Amniotic stem cell (primary cell): ENCODE measurements at places on chromosomes 7 and 10.

DNA sequence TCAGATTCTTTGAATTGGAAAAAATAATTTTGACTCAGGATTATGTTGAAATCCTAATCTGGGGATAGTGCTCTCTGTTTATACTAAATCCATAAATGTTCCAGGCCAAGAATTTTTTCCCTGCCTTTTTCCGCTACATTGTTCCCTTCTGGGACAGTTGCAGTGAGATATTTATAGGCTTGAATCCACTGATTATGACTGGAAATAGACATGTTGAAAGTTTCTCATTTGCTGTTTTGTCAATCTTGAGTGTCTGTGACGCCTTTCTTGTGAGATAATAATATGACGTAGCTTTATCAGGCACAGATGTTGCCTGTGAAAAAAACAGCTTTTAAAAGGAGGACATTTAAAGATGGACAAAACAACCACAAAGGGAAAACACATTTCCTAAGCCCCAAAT is 155.9 kb downstream of the ARID5B start:
- no peak for DNase-seq

GRCh38 chr7:111437736-111438135 is 124.6 kb downstream of the IMMP2L start:
- DNase-seq, result no peak

DNA sequence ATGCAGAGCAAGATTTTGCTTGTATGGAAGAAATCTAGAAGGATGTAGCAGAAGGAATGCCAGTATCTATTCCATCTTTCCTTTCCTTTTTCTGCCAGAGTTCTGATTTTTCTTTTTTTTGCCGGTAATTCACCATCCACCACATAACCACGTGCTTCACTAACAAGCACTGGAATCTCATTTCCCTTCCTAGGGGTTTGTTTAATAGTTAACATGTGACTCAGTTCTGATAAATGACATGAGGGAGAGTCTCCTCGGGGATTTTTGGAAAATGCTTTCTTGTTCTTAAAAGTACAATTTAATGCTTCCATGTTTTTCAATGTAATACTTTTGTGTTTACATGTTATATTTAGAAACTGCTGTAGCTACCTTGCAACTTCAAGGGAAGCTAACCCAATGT is 590.2 kb downstream of the SH2D4B start:
- DNase-seq, result no peak

- no peak for DNase-seq
Measured at GRCh38 chr10:35011771-35012191, 78.4 kb downstream of the CUL2 start.

- no peak for DNase-seq
Measured at GRCh38 chr7:150811-151221, 41.6 kb upstream of the FAM20C start.

- no peak for DNase-seq
Measured at GRCh38 chr10:76711222-76711997, 926.2 kb downstream of the KCNMA1 start.

- DNase-seq, result no peak
Measured at GRCh38 chr7:408751-409311, 110.8 kb downstream of the PDGFA start.

GRCh38 chr10:69004821-69005220 is 16.2 kb downstream of the KIFBP start:
- peak; percentile 12 for DNase-seq

DNA sequence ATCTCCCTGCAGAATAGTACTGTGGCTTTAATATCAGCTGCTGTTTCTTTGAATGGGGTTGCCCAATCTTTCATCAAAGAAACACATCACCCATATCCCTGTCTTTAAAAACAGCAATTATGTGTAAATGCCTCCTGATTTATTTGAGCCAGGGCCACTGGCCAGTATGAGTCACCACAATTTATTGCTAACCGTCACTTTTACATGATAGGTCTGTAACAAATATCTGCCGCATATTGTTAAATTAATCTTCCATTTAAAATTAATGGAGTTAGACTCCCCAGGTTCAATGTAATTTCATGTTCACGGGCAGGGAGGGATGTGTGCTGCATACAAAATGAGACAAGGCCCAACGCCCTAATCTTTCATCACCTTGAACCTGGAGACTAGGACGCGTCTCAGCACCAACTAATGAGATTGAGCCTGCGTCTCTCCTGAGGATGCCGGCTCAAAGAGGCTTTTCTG is 673.4 kb downstream of the AUTS2 start:
- no peak for DNase-seq

DNA sequence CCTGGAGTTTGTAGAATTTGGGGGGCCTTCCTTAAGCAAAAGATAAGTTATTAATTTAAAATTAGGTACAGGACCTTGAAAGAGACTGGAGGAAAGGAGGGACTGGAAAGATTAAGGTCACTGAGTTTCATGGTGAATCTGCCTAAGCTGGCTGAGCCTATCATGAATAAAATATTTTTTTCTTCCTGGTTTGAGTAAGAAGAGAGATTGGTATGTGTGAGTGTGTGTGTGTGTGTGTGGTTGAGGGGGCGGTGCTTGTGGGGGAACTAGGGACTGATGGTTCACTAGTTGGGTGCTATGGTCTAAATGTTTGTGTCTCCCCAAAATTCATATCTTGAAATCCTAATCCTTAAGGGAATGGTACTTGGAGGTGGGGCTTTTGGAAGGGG is 142.5 kb upstream of the PRKCQ start:
- DNase-seq, result no peak

- DNase-seq, result no peak
Measured at GRCh38 chr7:52473756-52474155, 561.7 kb upstream of the POM121L12 start.

GRCh38 chr10:38118072-38118807 is 24.1 kb downstream of the ZNF37A start:
- no peak for DNase-seq

DNA sequence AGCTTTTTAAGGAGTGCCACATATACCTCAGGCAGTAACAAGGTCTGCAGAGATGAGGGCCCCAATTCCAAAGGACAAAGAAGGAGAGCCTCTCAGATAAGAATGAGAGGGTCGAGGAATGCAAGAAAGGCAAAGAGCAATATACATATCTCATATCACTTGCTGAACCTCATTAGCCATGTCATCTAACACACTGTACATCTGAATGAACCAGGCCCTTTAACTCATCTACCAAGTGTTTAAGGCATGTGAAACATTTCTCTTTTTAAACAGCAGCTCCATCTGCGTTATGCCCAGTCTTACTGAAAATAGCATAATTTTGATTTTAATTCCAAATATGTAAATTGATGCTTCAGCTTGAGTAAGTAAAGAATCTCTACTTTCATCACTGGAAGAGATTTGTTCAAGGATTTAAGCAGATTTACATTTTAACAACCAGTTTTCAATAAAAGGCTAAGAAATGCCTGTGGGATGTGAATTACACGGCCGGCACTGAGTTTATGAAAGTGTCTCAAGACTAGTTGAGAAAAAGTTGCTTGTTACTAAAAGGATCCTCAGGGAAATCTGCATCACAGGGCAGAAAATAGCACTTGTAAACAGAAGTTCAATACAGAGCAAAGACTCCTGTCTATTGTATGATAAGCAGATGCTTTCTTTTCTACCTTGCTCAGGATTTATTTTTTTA is 123.8 kb upstream of the SLC26A5 start:
- DNase-seq, result no peak

GRCh38 chr7:137006293-137006692 is 137.8 kb downstream of the CHRM2 start:
- no peak for DNase-seq

- DNase-seq, result no peak
Measured at GRCh38 chr10:111338035-111338434, 261.2 kb downstream of the ADRA2A start.

GRCh38 chr7:143490717-143491306 is 13.1 kb downstream of the TAS2R41 start:
- DNase-seq, result no peak

DNA sequence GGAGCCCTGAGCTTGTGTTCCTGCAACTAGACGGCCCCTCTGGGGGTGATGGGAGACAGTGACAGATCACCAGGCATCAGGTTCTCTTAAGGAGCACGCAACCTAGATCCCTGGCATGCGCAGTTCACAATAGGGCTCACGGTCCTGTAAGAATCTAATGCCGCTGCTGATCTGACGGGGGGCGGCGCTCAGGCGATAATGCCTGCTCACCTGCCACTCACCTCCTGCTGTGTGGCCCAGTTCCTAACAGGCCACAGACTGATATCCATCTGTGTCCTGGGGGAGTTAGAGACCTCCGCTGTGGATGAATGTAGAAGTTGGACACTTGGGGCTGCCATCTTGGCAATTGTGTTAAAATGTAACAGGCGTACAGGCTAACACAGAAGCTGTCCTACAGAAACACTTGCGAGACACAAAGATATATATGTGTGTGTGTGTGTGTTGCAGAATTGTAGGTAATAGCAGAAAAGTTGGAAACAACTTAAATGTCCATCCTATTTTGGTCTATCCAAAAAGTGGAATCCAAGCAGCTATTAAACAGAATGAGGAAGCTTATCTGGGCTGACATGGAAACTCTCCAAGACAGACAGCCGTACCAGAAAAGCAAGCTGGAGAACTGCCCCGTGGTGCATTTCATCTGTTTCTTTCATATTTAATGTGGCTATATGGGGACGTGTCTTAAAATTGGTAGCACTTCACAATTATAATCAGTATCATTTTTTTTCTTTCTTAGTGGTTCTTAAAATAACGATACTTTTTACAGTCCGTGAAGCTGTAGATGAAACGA is 82.8 kb downstream of the MKI67 start:
- no peak for DNase-seq

GRCh38 chr10:61248013-61248412 is 205.2 kb downstream of the TMEM26 start:
- DNase-seq, result no peak

DNA sequence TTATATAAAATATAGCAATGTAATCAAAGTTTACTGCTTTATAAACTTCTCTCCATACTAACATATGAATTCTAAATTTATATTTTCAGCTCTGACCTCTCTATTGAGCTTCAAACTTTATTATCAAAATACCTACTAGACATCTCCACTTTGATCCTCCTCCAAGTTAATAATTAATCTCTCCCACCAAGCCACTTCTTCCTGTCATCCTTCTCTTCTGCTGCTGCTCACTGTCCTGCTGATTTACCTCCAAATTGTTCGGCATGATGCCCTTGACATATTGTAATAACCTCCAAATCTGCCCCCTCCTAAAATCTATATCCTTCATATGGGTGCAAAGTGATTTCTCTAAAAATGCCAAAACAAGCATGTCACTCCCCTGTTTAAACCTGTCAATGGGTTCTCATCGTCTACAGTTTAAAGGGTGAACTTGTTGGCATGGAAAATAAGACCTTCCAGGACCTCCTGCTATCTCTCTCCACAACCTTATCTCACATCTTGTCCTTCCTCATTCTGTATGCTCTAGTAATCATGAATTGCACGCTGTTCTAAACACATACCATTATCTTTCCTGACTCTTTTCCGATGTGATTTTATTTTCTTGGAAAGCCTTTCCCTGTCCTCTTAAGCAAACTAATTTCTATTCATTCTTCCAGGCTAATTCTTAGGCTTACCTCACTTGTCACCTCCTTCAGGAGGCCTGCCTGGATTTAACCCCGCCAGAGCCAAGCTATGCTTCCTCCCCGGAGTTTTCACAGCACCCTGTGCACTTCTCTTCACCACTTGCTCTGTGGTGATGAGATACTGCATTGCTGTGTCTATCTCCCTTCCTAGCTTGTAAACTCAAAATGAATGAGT is 52.1 kb upstream of the STK17A start:
- no peak for DNase-seq

DNA sequence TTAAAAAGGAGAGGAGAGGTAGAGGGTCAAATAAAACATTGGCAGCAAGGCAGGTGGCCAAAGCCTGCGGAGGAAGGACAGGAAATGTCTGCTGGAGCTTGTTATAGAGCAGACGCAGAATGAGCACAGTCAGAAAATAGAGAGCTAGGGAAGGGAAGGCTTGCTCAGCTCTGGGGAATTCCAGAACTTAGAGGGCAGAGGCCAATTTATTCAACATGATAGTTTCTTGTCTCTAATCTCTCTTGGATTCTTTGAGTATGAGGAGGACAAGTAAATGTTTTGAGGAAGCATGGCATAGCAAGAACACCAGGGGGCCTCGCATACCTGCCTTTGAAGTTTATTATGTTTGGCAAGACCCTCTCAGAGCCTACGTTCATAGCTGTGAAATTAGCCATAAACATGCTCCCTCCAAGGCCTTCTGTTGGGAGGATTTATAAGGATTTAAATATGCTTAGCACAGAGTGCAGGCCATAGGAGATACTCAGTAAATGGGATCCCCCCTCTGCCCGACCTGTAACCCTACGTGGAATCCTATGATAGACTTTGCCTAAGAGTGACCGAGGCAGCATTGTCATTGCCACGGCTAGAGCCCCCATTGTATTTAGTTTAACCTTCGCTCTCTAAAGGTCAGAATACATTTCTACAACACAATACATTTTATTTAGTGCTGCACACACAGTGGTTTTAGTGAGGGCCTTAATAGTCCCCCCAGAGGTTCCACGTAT is 293.9 kb downstream of the CCDC3 start:
- peak; percentile 88 for DNase-seq

DNA sequence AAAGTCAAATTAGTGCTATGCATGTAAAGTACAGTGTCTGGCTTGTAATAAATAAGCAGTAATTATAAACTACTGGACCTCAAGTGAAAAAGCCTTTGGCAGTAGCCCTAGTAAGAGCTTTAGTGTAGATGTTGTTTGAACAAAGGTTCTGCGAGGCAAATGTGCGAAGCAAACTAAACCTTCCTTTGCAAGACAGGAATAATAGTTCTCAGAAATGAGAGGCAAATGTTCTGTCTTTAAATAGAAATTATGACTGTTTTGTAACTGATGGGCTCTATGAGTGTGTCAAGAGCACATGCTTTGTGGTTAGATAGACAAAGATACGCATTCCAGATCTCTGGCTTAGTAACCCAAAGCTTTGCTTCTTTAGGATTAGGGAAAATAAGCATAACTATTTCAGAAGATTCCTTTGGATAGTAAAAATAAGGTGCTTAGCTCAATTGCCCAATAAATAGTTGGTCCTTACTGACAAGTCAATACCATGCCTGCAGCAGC is 169.2 kb upstream of the CDC14C start:
- DNase-seq, result no peak

DNA sequence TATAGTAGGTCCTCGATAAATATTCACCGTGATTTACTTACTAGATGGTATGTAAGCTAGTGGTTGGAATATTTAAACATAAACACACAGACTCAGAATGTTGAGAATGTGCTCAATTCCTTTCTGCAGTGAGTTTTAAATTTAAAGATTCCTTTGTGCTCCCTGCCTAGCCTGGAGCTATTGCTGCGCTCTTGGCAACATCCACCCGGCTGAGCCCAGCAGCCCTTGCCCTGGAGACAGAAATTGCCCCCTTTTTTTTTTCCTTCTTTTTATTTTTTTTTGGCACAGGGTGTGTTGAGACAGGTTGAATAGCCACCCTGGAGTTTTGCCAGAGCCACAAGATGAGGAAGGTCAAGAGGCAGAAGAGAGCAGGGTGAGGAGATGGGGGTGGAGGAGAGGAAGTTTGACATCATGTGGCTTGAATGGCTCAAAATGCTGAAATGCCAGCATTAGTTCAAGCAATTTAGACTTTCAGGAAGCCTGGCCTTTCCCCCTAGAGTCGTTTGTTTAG is 180.8 kb downstream of the PRKCQ start:
- DNase-seq, result no peak

GRCh38 chr7:12401538-12402364 is 1.9 kb downstream of the VWDE start:
- DNase-seq, result no peak

- DNase-seq, result no peak
Measured at GRCh38 chr7:106774768-106775551, 90.1 kb upstream of the PIK3CG start.
